ENCODE measurements at places on chromosomes 16 and 17.
A peak's percentile ranks its signal among the peaks of the same experiment; 100 is the strongest.

- DNase-seq = peak; percentile 56
These were observed 2.8 kb upstream of the ALDOC start for GRCh38 chr17:28579526-28579925.

DNA sequence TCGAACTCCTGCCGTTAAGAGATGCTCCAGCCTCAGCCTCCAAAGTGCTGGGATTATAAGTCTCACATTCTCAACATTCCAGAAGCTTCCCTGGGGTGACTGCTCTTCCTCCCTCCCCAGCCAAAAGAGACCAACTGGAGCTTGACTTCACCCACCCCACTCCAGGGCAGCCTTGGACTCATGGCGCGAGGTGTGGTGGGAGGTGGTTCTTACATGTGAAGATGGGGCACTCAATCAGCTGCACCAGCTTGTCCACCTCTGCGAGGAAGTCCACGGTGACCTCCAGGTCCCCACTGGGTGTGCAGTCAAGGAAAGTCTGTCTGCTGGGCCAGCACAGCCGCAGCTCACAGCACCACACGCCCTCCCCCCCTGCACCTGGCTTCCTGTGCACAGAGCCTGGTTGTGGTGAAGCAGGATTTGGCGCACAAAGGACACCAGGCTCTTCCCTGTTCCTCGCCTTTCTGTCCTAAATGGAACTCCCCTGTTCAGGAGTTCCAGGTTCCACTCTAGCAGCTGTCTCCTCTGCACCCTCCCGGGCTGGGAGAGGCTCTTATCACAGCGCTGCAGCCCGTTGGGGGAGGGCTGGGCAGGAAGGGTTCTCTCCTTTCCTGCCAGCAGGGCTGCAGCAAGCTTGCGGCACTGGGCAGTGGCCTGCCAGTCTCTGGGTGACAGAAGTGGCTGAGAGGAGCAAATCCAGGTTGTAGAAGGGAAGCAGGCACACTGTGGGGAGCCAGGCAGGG lies 9.6 kb upstream of the MTSS2 start:
- no peak for DNase-seq

DNA sequence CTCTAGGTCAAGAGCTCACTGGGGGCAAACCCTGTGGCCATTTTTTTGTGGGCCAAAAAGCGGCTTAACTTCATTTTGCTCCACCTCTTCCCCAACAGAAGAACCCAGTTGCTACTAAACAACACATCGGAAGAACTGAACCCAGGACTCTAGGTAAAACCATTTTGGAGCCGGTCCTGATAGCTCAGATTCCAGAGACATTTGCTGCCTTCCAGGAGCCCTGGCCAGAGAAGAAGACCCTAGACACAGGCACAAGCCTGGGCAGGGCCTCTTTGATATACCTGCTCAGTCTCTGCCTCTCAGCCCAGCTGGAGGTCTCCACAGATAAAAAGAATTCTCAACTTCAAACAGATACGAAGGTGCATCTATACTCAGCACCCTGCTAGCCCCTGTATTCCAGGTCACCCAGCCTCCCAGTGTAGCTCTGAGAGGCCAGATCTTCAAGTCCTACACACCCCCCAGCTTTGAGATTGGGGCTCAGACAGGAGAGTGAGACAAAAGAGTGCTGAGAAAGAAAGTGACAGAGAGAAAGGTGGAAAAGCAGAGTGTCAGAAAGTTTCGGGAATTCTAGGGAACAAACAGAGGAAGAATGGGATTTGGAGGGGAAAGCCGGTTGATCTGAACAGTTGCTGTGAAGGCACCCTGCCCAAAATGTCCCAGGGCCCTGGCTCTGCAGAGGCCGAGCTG lies 6.6 kb upstream of the HOXB9 start:
- no peak for DNase-seq

- no peak for DNase-seq
These were observed 32.8 kb upstream of the RASD1 start for GRCh38 chr17:17528696-17529652.

DNA sequence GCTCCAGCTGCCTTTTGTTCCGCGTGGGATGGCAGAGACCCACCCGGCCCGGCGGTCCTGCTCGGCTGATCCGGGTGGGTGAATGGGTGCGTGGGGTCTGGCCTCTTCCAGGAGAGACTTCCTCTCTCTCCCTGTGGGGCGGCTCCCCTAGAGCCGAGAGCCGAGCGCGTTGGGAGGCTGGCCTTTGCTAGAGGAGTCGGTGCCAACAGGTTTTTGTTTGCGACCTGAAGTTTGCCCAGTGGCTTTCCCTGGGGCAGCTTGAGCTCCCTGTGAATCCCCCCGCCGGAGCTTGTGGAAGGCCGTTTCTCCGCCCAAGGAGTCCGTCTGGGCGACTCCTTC lies 970 bp downstream of the EPN2 start:
- DNase-seq = peak; percentile 45

DNA sequence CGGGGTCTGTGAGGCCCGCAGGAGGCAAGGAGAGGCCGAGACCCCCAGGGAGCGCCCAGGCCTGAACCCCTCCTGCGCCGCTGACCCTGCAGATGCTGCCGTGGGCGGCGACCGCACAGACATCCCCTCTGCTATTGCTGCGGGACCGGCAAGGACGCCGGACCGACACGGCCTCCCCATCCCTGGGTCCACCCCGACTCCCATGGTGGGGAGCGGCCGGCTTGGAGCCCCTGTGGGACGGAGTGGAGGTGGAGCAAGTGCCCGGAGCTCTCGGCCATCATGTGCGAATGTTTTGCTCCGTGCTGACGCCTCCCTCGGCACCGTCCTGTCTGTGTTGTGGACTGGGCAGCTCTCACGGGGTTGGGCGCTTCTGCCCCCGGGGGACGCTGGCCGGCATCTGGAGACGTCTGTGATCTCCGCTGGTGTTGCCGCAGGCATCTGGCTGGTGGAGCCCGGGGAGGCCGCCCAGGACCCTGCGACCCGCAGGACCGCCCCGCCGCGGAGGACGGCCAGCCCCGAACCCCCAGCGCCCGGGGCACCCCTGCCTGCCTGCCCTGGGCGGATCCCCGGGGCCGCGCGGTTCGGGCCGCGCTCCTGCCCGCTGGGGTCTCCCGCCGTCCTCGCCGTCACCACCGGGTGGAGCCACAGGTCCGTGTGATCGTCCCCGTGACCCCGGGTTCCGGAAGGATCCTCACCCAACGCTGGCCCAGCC lies 12.8 kb upstream of the GNG13 start:
- DNase-seq = peak; percentile 78

All from GM13976 (cell line).